ENCODE measurements at places on chromosomes 2 and 18. TPM values are rescaled to one million over a fixed set of nuclear protein-coding genes. Genes with fewer than 3 reads are reported as not detected.
A peak's percentile ranks its signal among the peaks of the same experiment; 100 is the strongest.

The TUBA3E gene
- total RNA-seq: not detected

- DNase-seq: no peak
These were observed 317.4 kb downstream of the EN1 start for GRCh38 chr2:118529908-118530599.

GRCh38 chr2:191747170-191747530 lies 69.2 kb downstream of the NABP1 start:
- DNase-seq: no peak

DNA sequence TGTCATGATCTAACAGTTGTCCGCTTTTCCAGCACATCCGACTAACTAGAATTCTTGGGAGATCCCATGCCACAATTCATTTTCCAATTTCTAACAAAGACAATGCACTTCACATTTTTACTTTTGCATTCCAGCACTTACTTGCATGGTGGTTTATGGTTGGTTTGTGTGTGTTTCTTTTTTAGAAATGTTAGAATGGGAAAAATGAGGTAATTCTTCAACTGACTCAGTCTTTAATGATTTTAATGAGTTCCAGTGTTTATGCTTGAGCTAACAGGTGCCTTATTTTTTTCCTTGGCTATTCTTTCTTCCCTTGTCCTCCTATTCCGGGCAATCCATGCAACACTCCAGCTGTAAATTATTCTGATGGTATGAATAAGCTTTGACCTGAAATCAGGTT lies 46.4 kb downstream of the SLC8A1 start:
- no peak for DNase-seq

- peak; percentile 69 for DNase-seq
These were observed 6.5 kb upstream of the KCNG2 start for GRCh38 chr18:79790996-79791972.

DNA sequence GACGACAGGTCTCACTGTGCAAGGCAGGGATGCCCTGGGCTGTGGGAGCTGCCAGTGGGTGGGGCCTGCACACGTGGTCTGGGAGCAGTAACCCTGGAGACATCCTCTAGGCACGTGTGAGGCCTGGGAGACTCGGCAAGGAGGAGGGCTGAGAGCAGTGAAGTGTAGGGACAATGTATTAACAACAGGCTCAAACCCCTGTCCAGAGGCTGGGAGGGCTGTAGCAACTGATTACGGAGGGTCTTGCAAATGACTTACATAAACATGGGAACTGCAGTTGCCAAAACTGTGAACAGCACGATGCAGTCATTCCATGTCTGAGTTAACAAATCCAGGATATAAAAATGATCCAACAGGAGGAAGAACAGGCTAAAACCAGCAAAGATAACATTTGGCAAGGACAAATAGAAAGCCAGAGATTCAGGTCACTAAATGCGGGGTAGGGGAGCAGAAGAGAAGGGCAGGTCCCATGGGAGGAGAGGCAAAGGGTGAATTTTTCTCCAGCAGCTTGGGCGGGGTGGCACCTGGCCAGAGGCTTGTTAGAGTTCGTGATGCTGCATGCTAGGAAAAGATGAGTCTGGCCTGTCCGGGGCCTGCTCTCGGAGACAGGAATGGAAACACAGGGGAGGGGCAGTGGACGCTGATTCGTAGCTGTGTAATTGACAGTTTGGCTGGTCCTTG lies 44.9 kb downstream of the CYP27C1 start:
- DNase-seq: peak; percentile 93

The POTEJ gene
- total RNA-seq: not detected

DNA sequence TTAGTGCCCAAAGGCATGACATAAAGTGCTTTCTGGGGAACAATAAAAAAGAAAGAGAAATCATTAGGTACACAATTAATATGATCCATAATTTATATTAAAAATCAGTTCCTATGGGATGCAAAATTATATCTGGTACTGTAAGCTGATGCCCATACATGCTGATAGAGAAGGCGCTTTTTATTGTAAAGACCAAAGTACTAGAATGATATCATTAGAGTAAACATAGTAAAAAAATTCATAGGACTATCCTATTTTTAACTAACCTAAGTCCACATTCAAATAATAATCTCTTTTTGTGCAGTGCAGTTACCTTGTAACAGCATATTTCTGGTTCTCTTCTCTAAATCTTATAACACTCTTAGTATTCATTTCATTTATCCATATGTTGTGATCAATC lies 252.2 kb downstream of the ASXL3 start:
- DNase-seq: no peak

DNA sequence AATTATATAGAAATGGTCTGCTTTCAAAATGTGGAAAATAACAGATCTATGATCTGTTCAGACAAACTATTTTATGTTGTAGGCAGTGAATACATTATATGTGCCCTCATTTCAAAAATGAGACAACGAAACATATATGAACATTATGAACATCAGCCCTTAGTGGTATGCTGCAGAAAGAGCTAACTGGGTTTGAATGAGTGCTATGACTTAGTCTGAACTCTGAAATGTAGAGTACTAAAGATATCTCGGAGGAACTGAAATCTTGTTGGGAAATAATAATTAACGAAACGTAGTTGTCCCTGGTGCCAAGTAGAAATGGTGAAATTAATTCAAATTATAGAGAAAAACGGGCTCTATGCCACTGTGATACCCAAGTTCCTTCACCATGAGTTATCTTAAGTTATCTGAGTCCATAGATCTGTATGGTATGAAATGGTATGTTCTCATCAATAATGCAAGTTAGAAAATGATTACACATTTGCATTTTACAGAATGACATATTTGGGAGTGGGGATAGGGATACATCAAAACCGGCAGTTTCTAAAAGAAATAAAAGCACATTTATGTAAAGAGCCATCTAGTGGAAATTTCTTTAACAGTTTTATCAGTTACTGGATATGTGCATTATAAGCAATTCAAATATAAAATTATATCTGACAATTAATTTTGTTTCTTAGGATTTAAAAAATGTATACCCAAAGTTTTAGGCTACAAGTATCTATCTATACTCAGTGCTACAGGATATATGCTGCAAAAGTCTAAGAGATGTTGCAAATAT lies 26.7 kb downstream of the STARD6 start:
- no peak for DNase-seq

- DNase-seq: no peak
These were observed 51.1 kb downstream of the RBKS start for GRCh38 chr2:27839022-27839618.

The SCN2A gene
- total RNA-seq: 0.95 TPM

The TNFAIP6 gene
- 4.1 TPM for total RNA-seq

DNA sequence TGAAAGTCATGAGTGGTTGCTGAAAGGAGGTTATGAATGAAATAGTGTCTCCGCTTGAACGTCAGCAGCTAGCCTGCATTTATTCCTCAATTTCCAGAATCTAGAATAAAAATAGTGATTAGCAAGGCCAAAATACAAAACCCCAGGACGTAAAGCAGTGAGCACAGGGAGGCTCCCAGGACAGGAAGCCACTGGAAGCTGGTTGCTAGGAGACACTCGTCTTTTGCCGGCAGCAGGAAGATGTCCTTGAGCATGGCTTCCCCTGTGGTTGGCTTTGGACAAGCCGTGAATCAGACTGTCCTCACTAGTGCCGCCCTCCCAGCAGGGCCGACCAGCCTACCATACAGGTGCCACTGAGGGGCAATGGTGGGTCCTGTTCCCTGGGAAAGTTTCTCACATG lies 374.4 kb downstream of the MTX2 start:
- DNase-seq: peak; percentile 69

- DNase-seq: no peak
These were observed 36.0 kb downstream of the LBH start for GRCh38 chr2:30267161-30267975.

- DNase-seq: no peak
These were observed 22.6 kb upstream of the SUCLG1 start for GRCh38 chr2:84481702-84482101.

The G6PC2 gene
- not detected for total RNA-seq

The GPAT2 gene
- total RNA-seq: 1.8 TPM

DNA sequence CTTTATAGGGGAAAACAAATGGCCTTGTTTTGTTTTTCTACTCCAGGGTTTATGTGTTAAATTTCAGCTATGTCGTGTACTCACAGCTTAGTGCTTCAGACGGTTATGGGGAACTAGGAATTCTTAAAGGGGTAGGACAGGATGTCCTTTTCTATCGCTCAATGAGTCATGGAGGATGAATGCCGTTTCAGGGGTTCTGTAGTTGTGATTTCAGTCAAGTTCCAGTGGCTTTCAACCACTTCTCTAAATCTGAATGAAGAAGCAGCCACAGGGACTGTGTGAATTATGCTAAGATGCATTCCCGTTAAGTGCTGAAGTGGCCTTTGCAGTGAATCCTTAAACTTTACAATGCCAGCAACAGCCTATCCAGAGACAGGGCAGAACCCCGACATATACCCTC lies 1231.7 kb upstream of the ZEB2 start:
- DNase-seq: no peak

The TYMS gene
- total RNA-seq: 1.1 TPM

- no peak for DNase-seq
These were observed 12.9 kb upstream of the SIX3 start for GRCh38 chr2:44928483-44929158.

- no peak for DNase-seq
These were observed 158.0 kb downstream of the LTBP1 start for GRCh38 chr2:33104726-33105125.

DNA sequence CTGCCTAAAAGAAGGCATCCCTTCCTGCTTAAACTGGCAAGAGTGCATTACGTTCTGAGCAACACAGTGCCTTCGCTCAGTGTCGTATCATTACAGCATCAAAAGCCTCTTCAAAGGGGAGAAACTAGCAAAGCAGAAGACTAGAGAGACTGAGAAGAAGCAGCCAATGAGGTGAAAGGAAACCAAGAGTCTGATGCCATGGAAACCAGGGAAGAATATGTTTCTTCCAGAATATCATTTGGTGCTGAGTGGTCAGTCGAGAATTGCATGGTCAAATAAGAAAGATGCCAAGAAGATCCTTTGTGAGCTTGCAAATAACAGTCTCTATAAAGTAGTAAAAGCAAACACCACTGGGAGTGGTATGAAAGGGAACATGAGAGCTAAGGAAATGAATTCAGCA lies 312.1 kb upstream of the CHST9 start:
- DNase-seq: no peak

GRCh38 chr18:54608028-54608642 lies 17.1 kb downstream of the DYNAP start:
- no peak for DNase-seq

GRCh38 chr2:36493306-36493705 lies 104.7 kb downstream of the FEZ2 start:
- no peak for DNase-seq
